ENCODE measurements at places on chromosomes 5 and 9.
A peak's percentile ranks its signal among the peaks of the same experiment; 100 is the strongest.

DNA sequence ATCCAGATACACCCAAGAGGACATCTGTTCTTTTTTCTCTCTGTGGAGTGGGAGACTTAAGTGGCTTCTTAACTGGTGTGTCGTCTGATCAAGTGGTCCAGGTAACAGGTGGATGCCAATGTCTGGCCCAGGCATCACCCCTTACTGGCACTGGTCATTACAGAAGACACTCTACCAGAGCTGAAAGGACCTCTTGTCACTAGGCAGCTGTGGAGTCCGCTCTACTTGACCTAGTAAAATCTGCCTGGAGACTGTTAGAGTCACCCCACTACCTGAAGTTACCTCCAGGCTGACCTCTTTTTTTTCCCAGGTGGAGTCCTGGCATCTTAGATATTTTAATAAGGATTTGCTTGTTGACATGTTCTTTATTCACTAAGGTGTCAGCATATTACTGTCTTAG, 22.5 kb downstream of the FXN start:
- peaks cover 22% of the 10 kb centered on the region for H3K36me3 ChIP-seq
- H3K4me1 ChIP-seq: peaks cover 31% of the 10 kb centered on the region
- no peaks in the 10 kb centered on the region for H3K27me3 ChIP-seq
- no peak overlapping the region for H3K27ac ChIP-seq
- no peak for DNase-seq
- no peak overlapping the region for H3K4me3 ChIP-seq

- no peak within 1 kb of the TSS for H3K27ac ChIP-seq
- H3K27me3 ChIP-seq: peaks cover 17% of the 10 kb centered on the region
Measured at GRCh38 chr5:141343242-141343952, at the start of gene PCDHGA3. PCDHGA3 (plus strand) TSS chr5:141343829; CDS start chr5:141344034, 205 bp downstream.

- DNase-seq: no peak
- no peak overlapping the region for H3K4me3 ChIP-seq
- H3K27ac ChIP-seq: no peak overlapping the region
- peaks cover 51% of the 10 kb centered on the region for H3K36me3 ChIP-seq
- H3K4me1 ChIP-seq: no peaks in the 10 kb centered on the region
Measured at GRCh38 chr5:137938751-137939143, 49.5 kb downstream of the PKD2L2 start.

GRCh38 chr5:134878403-134878802, 4.2 kb downstream of the TXNDC15 start:
- DNase-seq: no peak
- peaks cover 47% of the 10 kb centered on the region for H3K4me1 ChIP-seq
- no peak overlapping the region for H3K4me3 ChIP-seq
- H3K27me3 ChIP-seq: no peaks in the 10 kb centered on the region

DNA sequence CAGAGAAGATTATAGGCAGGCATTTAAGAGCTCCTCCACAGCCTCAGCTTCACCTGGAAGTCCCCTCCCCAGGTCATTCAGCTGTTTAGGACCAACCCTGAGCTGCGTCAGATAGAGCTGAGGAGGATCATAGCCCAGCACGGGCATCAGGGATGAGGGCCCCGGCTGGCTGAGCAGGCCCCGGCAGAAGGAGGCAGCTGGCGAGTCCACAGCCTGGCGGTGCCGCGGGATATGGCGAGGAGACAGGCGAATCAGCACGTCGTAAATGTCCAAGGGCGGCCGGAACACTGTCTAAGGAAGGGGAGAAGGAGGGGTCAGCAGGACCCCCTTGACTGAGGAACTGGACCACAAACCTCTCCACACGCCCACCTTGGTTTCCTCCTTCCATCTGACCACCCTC, 10.6 kb downstream of the NOL6 start:
- no peaks in the 10 kb centered on the region for H3K27me3 ChIP-seq
- peaks cover 34% of the 10 kb centered on the region for H3K36me3 ChIP-seq
- no peak overlapping the region for H3K27ac ChIP-seq
- peaks cover 13% of the 10 kb centered on the region for H3K4me1 ChIP-seq

DNA sequence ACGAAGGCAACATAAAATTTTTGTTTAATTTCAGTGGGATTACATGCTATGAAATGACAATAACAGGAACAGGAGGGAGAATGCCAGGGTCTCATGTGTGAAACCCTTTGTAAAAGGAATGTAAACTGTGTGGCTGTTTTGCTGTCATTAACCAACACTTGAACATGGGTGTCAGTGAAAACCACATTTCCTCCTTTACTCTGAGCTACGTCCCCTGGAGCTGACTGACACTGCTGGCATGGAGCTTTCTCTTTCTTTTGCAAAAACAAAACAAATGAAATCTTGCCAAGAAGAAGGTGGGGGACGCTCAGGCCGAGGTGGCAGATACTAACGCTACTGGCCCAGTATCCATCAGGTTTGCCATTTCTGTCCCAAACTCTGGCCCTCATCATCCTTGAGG, 121.4 kb downstream of the DMRT2 start:
- no peaks in the 10 kb centered on the region for H3K4me1 ChIP-seq
- no peaks in the 10 kb centered on the region for H3K27me3 ChIP-seq
- no peak for DNase-seq
- H3K4me3 ChIP-seq: no peak overlapping the region
- H3K36me3 ChIP-seq: no peaks in the 10 kb centered on the region
- no peak overlapping the region for H3K27ac ChIP-seq

DNA sequence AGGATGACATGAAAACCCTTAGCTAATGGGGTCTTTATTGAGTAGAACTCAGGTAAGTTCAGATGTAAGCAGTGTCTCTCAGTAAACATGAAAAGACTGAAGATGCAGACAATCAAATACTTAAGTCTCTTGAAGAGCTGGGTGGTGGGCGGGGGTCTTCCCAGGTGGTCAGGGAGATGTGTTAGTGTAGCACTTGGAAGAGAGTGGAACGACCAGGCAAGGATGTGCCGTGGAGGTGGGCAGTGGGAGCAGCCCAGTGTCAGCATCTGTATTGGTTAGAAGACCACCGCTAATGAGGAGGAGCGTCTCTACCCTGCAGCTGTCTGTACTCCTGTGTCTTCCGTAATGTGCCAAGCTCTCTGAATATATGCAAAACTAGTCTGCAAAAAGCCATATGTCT, 4.4 kb downstream of the S1PR3 start:
- no peak overlapping the region for H3K4me3 ChIP-seq
- no peak overlapping the region for H3K27ac ChIP-seq
- peaks cover 5% of the 10 kb centered on the region for H3K4me1 ChIP-seq
- DNase-seq: no peak
- H3K27me3 ChIP-seq: peaks cover 18% of the 10 kb centered on the region

GRCh38 chr9:18111146-18111545, 362.8 kb upstream of the ADAMTSL1 start:
- no peaks in the 10 kb centered on the region for H3K36me3 ChIP-seq
- no peaks in the 10 kb centered on the region for H3K27me3 ChIP-seq
- H3K4me1 ChIP-seq: no peaks in the 10 kb centered on the region
- H3K4me3 ChIP-seq: no peak overlapping the region
- no peak for DNase-seq
- H3K27ac ChIP-seq: no peak overlapping the region

DNA sequence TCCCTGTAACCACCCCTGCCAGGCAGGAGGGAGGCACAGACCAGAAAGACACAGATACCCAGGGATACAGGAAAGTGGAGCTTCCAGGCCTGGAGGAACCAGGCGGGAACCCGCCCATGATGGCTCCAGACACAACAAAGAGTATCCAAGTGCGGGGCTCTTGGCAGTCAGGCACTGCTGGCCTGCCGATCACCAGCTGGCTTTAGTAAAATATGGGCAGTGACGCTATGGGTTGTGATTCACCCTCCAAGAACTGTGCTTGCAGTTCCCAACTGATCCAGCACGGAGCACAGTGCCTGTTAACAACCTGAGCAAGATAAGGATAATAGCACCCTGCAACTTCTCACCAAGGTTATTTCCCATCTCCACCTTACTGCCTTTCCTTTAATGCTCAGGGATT, 463.3 kb downstream of the IRX1 start:
- no peaks in the 10 kb centered on the region for H3K4me1 ChIP-seq
- H3K36me3 ChIP-seq: no peaks in the 10 kb centered on the region
- DNase-seq: no peak
- H3K4me3 ChIP-seq: no peak overlapping the region
- H3K27ac ChIP-seq: no peak overlapping the region

- H3K36me3 ChIP-seq: peaks cover 11% of the 10 kb centered on the region
- H3K27ac ChIP-seq: no peak overlapping the region
- peaks cover 8% of the 10 kb centered on the region for H3K4me1 ChIP-seq
- no peaks in the 10 kb centered on the region for H3K27me3 ChIP-seq
Measured at GRCh38 chr5:55472642-55473041, 62.1 kb downstream of the PLPP1 start.

GRCh38 chr9:137372693-137373610, 50.0 kb downstream of the EXD3 start:
- DNase-seq: no peak
- no peak overlapping the region for H3K27ac ChIP-seq
- no peaks in the 10 kb centered on the region for H3K4me1 ChIP-seq
- no peak overlapping the region for H3K4me3 ChIP-seq

GRCh38 chr5:71974622-71975021, 132.7 kb upstream of the MAP1B start:
- no peak for DNase-seq
- no peaks in the 10 kb centered on the region for H3K4me1 ChIP-seq
- no peak overlapping the region for H3K27ac ChIP-seq
- no peaks in the 10 kb centered on the region for H3K36me3 ChIP-seq
- H3K4me3 ChIP-seq: no peak overlapping the region
- no peaks in the 10 kb centered on the region for H3K27me3 ChIP-seq

DNA sequence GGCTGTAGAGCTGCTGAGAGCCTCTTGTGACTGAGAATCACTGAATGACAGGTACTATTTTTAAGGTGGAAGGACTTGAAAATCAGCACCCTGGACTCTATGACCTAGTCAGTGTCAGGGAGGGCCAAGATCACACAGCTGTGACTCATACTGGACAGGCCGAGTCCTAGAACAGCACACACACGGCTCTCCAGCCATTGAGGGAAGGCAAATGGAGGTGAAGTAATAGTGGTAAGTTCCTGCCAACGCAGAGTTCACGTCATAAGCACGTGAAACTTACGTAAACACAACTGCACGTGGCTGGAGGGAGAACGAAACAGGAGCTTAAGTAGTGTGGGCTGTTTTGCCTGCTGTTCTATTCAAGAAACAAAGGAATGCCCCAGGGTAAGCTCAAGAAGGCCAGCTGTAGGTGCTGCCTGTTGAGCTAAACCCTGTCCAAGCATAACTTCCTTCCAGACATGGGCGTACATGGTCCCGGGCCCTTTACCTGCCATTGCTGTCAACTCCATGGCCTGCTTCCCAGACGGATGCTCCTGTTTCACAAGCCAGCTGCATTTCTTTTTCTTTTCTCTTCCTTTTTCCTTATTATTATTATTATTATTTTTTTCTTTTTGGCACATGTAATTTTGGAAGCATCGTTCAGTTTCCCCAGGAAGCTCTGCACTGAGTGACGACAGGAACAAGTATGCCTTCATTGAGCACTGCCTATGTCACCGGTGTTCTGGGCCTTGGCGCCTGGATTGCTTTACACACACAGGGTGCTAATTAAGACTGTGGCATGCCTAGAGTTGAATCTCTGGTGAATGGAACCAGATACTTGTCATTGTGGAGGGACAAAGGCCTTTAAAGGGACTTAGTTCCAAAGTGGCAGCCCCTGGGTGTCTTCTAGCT, 10.2 kb upstream of the LCP2 start:
- DNase-seq: no peak
- H3K36me3 ChIP-seq: no peaks in the 10 kb centered on the region
- no peak overlapping the region for H3K4me3 ChIP-seq

GRCh38 chr9:117827456-117827855, 123.3 kb downstream of the TLR4 start:
- H3K4me1 ChIP-seq: peaks cover 26% of the 10 kb centered on the region
- H3K27ac ChIP-seq: no peak overlapping the region

GRCh38 chr9:95608341-95608740, 91.6 kb upstream of the PTCH1 start:
- H3K27ac ChIP-seq: no peak overlapping the region
- no peaks in the 10 kb centered on the region for H3K4me1 ChIP-seq
- DNase-seq: no peak

DNA sequence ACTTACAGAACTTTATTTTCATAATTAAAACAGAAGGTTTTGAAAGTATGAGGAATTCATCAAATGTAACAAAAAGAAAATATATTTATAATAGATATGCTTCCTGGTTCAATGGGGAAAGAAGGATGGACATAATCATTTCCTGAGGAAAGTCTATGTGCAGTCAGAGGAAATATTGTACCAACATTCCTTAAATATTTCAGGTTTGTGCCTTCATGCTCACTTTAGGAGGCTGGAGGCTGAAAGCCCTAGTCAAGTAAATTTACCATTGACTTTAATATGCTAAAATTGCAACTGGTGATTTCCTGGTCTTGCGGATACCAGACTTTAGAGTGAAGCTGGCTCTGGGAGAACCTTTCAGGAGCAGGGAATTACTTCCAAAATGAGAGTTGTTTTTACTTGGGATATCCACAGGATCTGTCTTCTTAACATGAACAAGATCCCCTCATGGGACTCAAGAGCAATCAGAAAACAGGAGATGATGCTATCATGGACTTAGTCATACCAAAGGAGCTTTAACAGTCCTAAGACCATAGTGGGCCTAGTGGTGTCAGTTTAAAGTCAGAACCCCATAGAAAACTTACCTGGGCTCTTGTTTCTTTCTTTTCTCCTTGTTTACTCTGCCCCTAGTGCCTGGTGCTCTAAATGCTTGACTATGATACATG, 762.8 kb upstream of the GRAMD2B start:
- no peaks in the 10 kb centered on the region for H3K4me1 ChIP-seq
- no peaks in the 10 kb centered on the region for H3K27me3 ChIP-seq
- H3K4me3 ChIP-seq: no peak overlapping the region
- H3K36me3 ChIP-seq: no peaks in the 10 kb centered on the region

- H3K36me3 ChIP-seq: no peaks in the 10 kb centered on the region
- no peak for DNase-seq
- H3K4me1 ChIP-seq: no peaks in the 10 kb centered on the region
- no peak overlapping the region for H3K27ac ChIP-seq
Measured at GRCh38 chr5:28014779-28015178, 976.4 kb upstream of the CDH9 start.

GRCh38 chr9:75238311-75238976, 150.1 kb downstream of the OSTF1 start:
- H3K4me1 ChIP-seq: no peaks in the 10 kb centered on the region
- H3K36me3 ChIP-seq: no peaks in the 10 kb centered on the region
- DNase-seq: peak; percentile 70
- peaks cover 2% of the 10 kb centered on the region for H3K27me3 ChIP-seq
- H3K27ac ChIP-seq: no peak overlapping the region

DNA sequence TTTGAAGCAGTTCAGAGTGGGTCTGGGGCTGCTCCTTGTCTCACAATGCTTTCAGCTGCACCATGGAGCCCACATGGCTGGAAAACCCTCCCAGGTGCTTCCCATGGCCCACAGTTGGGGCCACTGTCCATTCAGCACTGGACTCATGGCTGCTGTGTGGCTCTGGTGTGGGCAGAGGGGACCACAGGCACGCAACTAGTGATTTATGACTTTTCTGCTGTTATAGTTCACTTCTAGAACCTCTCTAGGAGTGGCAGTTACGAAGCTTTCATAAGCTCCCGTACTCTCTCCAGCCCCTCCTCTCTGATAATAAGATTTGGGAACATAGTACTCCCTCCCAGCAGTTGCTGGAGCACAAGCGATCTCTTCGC, 29.0 kb downstream of the GLRA1 start:
- H3K36me3 ChIP-seq: no peaks in the 10 kb centered on the region
- no peak overlapping the region for H3K4me3 ChIP-seq
- no peaks in the 10 kb centered on the region for H3K27me3 ChIP-seq
- no peaks in the 10 kb centered on the region for H3K4me1 ChIP-seq
- DNase-seq: no peak

Measured in activated CD8-positive, alpha-beta T cell treated with anti-CD3 and anti-CD28 coated beads, Interleukin-2, amount 10 ng/mL, durations not matched to agents 7 days and 5 days (primary cell).